ENCODE measurements at places on chromosomes 12 and 14. TPM values are rescaled to one million over a fixed set of nuclear protein-coding genes. Genes with fewer than 3 reads are reported as not detected.

- DNase-seq, result peak; percentile 64
Observed at GRCh38 chr12:49643961-49644619, 20.7 kb downstream of the PRPF40B start.

GRCh38 chr12:122917507-122918121 is 21.7 kb upstream of the VPS37B start:
- peak; percentile 55 for DNase-seq

- DNase-seq, result no peak
Observed at GRCh38 chr12:46900734-46901463, 75.1 kb upstream of the SLC38A4 start.

DNA sequence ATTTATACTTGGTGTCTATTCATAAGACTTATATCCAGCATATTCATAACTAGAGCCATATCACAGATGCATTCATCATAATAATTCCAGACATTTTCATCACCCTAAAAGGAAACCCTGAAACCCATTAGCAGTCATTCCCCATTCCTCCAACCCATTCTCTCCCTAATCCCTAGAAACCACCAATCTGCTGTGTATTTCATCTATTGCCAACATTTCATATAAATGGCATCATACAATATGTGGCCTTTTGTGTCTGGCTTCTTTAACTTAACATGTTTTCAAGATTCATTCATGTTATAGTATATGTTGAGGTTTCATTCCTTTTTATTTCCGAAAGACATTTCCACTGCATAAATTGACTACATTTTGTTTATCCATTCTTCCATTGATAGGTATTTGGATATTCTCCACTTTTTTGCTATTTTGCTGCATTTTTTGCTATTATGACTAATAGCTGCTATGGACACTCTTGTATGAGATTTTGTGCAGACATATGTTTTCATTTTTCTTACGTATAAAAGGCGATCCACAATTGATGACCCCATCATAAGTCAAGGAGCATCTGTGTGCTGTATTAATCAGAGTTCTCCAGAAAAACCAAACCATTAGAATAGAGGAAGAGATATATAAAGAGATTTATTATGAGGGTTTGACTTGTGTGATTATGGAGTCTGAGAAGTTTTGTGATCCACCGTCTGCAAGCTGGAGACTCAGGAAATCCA is 5.1 kb upstream of the OAS2 start:
- no peak for DNase-seq

GRCh38 chr14:101916816-101917412 is 47.5 kb upstream of the DYNC1H1 start:
- no peak for DNase-seq

DNA sequence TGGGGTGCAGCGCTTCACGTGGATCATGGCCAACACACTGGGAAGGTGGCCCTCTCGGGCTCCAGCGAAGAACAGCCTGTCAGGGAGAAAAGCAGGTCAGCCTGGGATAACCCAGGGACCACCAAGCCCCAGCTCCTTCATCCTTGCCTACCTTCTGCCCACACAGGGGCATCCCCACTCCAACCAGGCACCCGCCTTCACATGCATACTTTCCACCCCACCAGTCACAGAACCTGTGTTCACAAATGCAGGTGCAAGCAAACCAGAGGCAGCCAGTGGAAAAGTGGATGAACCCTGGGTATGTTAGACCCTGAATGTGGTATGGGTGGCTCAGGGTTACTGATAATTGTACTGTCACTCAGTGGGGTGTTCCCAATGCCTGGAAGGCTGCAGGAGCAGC is 12.4 kb upstream of the CEBPE start:
- no peak for DNase-seq

- peak; percentile 55 for DNase-seq
Observed at GRCh38 chr14:64387232-64387781, 846 bp upstream of the MTHFD1 start.

DNA sequence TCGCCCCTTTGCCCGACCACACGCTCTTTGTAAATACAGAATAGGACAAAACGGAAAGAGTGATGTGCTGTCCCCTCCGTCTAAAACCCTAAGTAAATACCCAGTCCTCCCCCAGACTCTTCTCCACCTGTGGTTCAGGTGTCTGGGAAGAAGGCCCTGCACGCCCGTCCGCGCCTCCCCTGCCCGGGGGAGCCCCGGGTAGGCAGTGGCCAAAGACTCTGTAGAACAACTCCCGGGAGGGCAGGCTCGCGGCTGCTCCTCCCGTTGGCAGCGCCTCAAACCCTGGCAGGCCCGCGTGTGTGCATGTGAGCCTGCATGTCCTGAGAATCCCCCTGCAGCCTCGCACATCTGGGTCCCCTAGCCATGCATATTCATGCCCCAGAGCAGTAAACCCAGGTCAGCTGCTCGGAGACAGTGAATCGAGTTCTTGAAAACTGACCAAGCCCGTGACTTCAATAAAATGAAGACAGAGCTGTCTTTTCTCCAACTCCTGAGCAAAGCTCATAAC is 165.8 kb downstream of the MON2 start:
- peak; percentile 54 for DNase-seq

DNA sequence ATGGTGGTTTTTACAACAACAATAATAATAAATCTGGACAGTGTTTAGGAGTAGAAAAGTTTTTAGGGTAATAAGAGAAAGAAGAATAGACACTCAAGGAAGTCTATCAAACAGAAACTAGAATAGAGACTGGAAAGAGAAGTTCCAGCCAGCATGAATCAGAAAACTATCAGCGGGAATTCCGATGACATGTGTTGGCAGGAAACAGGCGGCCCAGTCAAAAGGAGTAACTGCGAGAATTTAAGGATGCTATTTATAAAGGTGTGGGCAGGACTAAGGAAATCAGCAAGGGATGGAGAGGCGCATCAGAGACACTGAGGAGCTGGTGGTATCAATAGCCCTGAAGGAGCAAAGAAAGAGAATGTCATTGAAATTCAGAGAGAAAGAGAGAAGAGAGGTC is 89.9 kb downstream of the TBX5 start:
- no peak for DNase-seq

DNA sequence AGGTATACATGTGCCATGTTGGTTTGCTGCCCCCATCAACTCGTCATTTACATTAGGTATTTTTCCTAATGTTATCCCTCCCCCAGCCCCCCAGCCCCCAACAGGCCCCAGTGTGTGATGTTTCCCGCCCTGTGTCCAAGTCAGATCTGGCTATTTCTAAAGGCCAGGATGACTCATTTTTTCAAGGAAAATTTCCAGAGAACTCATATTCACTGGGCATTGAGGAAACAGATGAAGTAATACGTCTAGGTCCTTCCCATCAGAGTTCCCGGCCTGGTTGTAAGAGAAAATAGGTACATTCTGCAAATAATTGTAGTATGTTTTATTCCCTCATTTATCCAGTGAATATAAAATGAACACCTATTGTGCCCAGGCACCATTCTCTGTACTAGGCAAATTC is 345.2 kb downstream of the BCL11B start:
- DNase-seq, result no peak

DNA sequence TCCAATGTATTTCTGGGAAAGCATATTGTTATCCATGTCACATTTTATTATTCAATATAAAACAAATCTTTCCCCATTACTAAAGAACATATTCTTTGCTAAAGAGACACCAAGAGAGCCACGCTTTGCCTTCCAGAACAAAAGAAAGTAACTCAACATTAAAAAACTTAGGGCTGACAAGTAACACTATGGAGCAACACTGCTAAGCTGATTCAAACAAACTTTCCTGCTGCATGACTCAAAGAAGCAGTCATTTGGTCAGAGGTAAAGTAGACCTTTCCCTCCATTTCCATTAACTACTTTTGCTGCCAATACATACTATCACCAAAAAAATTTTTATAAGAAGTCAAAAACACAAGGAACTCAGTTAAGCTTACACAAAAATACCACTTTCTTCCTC is 83.0 kb downstream of the DENND5B start:
- DNase-seq, result no peak

DNA sequence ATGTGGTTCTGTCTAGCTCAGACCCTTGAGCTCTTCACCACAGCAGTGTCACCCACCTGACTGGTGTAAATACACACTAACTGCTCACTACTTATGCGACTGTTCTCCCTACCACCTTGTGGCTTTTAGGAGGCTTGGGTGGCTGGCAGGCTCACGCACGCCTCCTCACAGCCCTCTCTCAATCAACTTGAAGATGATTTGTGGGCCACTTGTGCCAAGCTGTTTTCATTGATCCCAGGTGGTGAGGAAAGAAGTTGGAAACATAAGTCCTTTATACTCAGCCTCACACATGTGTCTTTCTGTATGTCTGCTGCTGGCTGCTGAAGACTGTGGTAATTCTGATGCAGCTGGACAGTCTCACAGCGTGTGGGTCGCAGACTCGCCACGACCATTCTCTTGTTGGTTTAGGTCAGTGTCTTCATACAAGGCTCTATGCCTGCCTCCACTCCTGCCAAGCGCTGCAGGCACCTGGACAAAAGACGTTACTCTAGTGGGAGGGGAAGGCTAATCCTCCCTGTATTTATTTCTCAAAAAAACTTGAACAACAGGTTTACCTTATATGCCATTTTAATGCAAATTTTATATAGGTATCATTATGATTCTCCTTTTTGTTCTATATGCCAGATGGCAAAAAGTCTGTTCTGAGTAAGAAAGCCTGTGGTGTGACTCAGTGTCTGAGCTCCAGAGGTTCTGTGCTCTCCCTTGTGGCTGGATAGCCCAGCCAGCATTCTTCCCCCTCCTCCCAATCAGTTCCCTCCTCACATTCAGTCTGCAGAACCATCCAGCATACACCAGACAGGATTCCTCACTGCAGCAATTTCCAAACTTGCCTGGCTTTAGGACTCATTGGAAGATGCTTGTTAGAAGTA is 115.6 kb downstream of the DIP2B start:
- no peak for DNase-seq

DNA sequence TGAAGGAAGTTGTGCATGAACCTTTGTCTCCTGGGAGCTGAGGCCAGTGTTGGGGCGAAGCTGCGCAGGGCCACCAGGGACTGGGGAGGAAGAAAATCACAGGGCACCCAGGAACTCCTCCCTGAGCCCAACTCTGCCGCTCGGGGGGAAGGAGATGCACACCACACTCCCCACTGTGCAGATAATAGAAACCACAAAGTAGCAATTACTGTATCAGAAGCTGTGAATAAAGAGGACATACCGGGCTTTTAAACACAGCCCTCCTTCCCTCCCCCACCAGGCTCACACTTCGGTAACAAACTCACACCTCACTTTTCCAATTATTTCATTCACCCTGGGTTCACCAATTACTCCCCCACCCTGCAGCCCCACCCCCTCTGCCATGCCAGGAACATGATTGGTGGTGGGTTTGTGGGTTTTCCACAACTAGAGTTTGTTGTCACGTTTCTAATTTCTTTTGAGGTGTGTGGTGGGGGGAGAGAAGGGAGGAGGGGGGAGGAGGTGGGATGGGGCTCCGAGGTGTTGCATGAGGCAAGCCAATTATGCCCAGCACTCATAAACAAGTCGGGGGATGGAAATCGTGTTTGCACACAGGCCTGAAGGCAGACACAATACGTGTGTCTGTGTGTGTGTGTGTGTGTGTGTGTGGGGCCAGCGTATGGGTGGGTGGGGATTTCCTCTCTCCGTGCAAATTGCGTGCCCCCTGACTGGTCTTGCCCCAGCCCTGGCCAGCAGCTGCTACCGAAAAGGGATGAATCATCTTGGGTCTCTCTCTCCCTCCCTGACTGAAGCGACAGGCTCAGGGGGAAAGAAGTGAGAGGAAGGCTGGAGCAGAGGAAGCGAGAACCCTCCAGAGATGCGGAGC is 103.3 kb downstream of the RBM19 start:
- no peak for DNase-seq

Gene PGF
- total RNA-seq, result 4.4 TPM

Gene VRTN
- not detected for total RNA-seq

Gene MYO1A
- 0.23 TPM for total RNA-seq

Measured in ureter (tissue), 1 donor.